ENCODE measurements at places on chromosomes 6 and 20.

DNA sequence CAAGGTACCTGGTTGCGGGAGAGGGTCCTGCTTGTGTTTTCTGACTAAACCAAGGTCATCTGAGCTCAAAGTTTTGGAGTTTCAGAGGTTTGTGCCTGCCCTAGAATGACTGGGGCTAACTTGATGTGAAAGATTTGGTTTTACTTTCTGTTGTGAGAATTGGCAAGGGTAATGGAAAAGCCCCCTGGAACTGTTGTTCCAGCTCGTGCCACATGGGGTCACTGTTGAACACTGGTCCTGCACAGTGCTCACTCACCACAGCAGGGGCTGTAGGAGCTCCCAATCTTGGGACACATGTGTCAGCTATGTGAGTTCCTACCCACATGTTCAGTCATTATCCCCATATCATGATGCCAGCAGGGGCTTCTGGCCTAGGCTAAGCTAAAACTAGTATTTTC, 6.5 kb downstream of the TGM6 start:
- peak; percentile 43 for DNase-seq

DNA sequence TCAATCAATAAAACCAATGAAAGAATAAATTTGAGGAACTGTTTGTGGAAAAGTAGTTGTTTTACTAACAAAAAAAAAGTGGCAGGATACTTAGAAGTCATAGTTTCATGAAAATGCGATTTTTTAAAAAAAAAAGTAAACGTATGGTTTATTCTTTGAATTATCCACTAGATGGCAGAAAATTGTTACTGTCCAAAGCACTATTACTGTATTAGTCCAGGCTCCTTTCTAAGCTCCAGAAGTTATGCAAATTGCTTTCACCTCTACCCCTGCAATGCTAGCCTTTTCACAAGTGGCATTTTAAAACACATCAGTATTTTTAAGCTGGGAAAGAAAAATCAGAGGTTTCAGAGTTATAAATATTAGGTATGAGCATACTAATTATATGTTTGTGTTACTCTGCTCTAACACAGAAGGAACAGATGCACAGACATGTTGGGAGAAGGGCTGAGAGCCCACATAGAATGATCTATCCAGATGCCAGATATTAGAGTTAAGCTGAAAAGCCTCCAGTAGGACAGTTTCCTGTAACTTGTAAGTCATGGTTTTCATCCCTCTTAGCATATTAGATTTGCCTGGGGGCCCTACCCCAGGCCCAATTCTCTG, 63.9 kb downstream of the FHL5 start:
- peak; percentile 58 for DNase-seq

DNA sequence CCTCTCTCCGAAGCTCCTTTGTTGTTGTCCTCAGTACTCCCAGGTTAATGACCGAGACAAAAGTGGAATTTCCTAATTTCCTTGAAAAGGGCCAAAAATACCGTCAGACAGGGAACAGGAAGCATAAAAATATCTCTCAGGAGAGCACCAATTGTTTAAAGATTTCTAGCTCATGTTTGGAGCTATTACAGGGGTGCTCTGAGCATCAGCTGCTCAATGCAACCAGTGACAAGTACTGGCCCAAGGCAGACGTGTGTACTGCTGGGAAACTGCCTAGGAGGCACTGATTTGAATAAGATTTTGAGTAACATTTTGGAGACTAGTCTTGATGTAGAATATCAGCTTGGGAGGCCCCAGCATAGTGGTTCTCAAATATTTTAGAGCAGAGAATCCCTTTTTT, 17.3 kb downstream of the LAMA4 start:
- DNase-seq: no peak

DNA sequence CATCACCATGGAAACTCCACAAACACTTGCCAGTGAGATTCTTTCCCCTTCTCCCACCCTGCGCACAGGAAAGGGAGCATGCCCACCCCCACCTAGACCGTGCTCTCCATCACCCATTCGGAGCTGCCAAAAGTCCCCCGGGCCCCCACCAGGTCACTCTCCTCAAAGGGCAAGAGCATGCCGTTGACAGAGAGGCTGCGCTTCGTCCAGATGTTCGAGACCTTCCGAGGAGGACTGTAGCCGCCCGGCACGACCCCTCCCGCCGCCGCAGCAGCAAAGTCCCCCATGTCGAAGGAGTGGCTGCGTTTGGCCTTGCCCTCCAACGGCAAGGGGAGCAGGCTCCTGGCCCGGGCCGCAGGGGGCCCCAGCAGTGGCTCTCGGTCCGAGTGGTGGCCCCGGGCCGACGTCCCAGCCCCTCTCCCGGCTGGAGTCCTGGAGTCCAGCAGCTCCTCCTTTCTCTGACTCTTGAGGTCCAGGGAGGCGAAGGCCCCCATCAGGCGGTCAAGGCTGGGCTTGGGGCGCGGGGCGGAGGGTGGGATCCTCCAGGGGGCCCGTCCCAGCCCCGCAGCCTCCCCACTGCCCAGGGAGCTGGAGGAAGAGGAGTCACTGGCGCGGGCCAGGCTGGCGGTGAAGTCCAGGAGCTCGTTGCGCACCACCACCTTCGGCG, 195.2 kb downstream of the LRFN2 start:
- no peak for DNase-seq

DNA sequence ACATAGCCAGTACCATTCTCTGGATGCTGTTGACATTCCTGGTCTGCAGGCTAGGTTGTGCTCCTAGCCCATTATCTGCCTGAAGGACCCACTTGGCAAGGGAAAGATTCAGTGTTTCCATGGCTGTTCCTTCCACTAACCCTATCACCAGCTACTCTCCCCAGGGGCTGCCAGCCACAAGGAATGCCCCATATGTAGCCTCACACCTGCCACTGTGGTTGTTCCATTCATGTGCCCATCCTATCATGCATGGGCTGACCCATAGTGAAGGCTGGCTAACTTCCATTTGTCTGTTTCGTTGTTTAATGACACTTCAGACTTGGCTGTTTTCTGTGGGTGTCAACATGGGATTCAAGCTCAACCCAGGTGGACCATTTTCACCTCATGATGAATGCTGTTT, 25.6 kb upstream of the HLA-A start:
- DNase-seq: no peak

- peak; percentile 15 for DNase-seq
Measured at GRCh38 chr6:81002126-81002525, 750.4 kb downstream of the TENT5A start.

GRCh38 chr20:2314759-2315439, 19.1 kb downstream of the TGM3 start:
- DNase-seq: peak; percentile 97

- DNase-seq: no peak
Measured at GRCh38 chr6:24909241-24910216, 26.2 kb downstream of the RIPOR2 start.

Measured in fibroblast of lung (primary cell).